ENCODE measurements at places on chromosomes 16 and 17. TPM values are rescaled to one million over a fixed set of nuclear protein-coding genes. Genes with fewer than 3 reads are reported as not detected.

GRCh38 chr17:79019632-79020584 lies 4.1 kb upstream of the C1QTNF1 start:
- H3K27ac ChIP-seq: peak overlapping the region; percentile 53
- no peak overlapping the region for H3K4me3 ChIP-seq
- H3K36me3 ChIP-seq: no peaks in the 10 kb centered on the region
- no peaks in the 10 kb centered on the region for H3K4me1 ChIP-seq

GRCh38 chr17:29303386-29303785 lies 9.4 kb upstream of the NUFIP2 start:
- no peak overlapping the region for H3K4me3 ChIP-seq
- H3K27ac ChIP-seq: no peak overlapping the region
- DNase-seq: no peak
- no peaks in the 10 kb centered on the region for H3K36me3 ChIP-seq
- H3K4me1 ChIP-seq: no peaks in the 10 kb centered on the region

Gene KCNJ2
- total RNA-seq: 5.1 TPM

- no peak for DNase-seq
- H3K27ac ChIP-seq: no peak overlapping the region
- no peaks in the 10 kb centered on the region for H3K4me1 ChIP-seq
- no peaks in the 10 kb centered on the region for H3K27me3 ChIP-seq
These were observed 388.3 kb downstream of the CA10 start for GRCh38 chr17:51770027-51770759.
